ENCODE measurements at places on chromosomes 7 and 10. TPM values are rescaled to one million over a fixed set of nuclear protein-coding genes. Genes with fewer than 3 reads are reported as not detected.

DNA sequence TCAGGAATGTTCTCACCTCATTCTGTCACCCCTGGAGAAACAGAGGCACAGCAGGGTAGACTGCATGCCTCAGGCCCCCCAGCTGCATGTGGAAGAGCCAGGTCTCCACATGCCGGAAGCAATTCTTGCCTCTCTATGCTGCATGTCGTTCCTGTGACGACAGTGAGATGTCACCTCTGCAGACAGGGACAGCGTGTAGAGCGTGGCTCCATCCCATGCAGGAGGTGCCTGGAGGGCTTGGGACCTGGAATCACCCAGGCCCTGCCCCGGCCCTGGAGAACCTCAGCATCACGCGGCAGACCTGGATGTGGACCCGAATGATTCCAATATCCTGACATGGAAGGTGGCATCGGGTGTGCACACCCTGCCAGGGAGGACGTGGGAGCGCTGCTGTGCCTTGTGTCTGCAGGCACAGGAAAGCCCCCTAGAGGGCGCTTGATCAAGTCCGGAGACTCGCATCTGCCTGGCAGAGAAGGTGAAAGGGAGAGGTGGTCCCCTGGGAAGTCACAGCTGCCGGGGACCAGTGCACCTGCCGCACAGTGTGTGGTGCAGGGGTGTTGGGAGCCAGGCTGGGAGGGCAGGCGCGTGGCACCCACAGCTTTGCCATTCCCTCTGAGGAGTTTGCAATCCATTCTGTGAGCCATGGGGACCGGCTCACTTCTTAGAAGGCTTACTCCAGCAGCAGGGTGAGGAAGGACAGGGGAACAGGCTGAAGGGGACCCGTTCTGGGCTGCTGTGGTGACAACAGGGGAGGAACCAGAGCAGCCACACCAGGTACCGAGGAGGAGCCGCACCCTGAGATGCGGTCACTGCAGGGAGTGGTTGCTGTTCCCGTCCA, 45.3 kb upstream of the EN2 start:
- no peak overlapping the region for H3K4me3 ChIP-seq
- peaks cover 59% of the 10 kb centered on the region for H3K27me3 ChIP-seq
- peak; percentile 81 for DNase-seq
- H3K4me1 ChIP-seq = no peaks in the 10 kb centered on the region
- no peaks in the 10 kb centered on the region for H3K36me3 ChIP-seq

TMEM196 gene
- total RNA-seq = not detected

DNA sequence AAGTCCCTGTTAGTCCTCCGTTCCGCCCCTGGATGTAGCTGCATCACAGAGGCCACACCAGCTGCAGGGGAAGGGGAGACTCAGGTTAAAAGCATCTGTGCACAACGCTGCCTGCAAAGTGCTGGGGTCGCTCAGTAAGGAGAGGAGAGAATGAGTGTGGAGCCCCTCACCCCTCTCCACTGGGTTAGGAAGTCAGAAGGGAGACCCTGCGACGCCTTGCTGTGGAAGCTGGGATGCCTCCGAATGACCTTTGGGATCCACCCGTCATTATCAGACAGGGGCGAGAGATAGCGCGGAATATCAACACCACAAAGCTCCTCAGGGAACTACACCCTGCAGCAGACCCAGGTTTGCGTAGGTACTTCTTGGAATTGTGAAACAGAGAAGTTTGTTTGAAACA, 167.7 kb upstream of the SHH start:
- peak; percentile 46 for DNase-seq
- no peaks in the 10 kb centered on the region for H3K36me3 ChIP-seq
- H3K4me3 ChIP-seq = no peak overlapping the region
- no peaks in the 10 kb centered on the region for H3K4me1 ChIP-seq

- no peaks in the 10 kb centered on the region for H3K4me1 ChIP-seq
- H3K4me3 ChIP-seq = no peak overlapping the region
- H3K36me3 ChIP-seq = no peaks in the 10 kb centered on the region
- no peak for DNase-seq
- no peaks in the 10 kb centered on the region for H3K27me3 ChIP-seq
Observed at GRCh38 chr10:75866300-75866625, 434.8 kb downstream of the LRMDA start.

- no peak overlapping the region for H3K4me3 ChIP-seq
- no peaks in the 10 kb centered on the region for H3K36me3 ChIP-seq
- H3K27me3 ChIP-seq = no peaks in the 10 kb centered on the region
- peaks cover 4% of the 10 kb centered on the region for H3K4me1 ChIP-seq
- no peak for DNase-seq
Observed at GRCh38 chr10:95391581-95392216, 100.9 kb upstream of the PDLIM1 start.

DNA sequence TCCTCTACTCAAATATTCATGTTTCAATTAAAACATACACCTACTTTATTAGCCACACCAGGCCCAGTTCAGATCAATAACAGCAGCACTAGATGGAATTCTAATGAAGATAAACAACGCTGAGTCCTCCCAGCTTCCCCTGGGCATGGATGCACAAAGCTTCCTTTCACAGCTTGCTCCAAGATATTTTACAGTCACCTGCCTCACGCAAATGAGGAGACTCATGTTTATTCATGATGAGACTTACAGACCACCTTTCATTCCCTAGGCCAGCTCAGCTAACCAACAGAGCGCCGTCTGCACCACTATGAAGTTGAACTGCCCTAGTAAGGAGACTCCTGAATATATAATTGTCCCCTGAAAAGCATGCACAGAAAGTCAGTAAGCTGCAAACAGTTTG, 283.0 kb upstream of the AOAH start:
- no peaks in the 10 kb centered on the region for H3K36me3 ChIP-seq
- H3K27ac ChIP-seq = no peak overlapping the region
- no peak overlapping the region for H3K4me3 ChIP-seq
- no peaks in the 10 kb centered on the region for H3K4me1 ChIP-seq
- DNase-seq = no peak

RASA4 gene
- total RNA-seq = 53.5 TPM

ADCYAP1R1 gene
- total RNA-seq = 5.6 TPM

CPA4 gene
- total RNA-seq = 0.40 TPM

GRCh38 chr10:86372784-86373239, 6.2 kb upstream of the GRID1 start:
- no peak overlapping the region for H3K4me3 ChIP-seq
- H3K27me3 ChIP-seq = peaks cover 80% of the 10 kb centered on the region
- H3K36me3 ChIP-seq = no peaks in the 10 kb centered on the region

- peak overlapping the region; percentile 85 for H3K27ac ChIP-seq
- H3K27me3 ChIP-seq = no peaks in the 10 kb centered on the region
- no peaks in the 10 kb centered on the region for H3K36me3 ChIP-seq
- H3K4me1 ChIP-seq = peaks cover 62% of the 10 kb centered on the region
- DNase-seq = peak; percentile 95
Observed at GRCh38 chr7:36153571-36154097, 580 bp downstream of the EEPD1 start.

DNA sequence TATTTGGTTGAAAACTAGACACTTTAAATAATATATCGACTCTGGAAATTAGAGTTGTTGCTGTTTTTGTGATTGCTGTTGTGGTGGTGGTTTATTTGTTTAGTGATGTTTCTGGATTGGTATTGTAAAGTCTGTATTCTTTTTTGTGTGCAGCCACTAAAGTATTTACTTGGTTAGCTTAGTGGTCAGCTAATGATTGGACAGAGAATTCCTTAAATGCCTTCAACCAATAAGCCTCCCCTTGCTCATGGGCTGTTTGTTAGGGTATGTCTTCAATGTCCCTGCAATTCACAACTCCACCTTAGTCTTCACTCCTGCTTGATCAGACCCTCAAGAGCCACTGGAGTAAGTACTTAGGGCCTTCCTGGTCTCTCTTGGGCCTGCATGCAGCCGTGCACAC, 71.0 kb downstream of the PAXIP1 start:
- no peak for DNase-seq
- H3K27me3 ChIP-seq = no peaks in the 10 kb centered on the region
- no peak overlapping the region for H3K4me3 ChIP-seq
- no peak overlapping the region for H3K27ac ChIP-seq
- H3K4me1 ChIP-seq = peaks cover 19% of the 10 kb centered on the region
- peaks cover 6% of the 10 kb centered on the region for H3K36me3 ChIP-seq

DNA sequence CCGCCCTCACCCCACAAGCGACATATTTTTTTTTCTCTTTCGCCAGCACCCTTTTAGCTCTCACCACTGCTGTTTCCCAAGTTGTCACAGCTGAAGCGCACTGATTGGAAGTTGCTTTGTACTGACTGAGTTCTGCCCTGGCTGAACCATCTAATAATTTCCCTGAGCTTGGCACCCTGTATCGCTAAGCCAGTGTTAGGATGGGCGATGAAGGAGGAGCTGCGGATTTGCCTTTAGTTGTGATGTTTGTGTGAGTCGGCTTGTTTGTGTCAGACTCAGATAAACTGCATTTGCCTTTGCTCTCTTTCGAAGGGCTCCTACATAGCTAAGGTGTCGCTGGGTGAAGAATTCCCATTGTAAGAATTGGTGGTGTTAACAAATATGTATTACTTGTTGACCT, 1.3 kb upstream of the ATXN7L1 start:
- H3K27ac ChIP-seq = no peak overlapping the region
- no peak overlapping the region for H3K4me3 ChIP-seq
- H3K36me3 ChIP-seq = no peaks in the 10 kb centered on the region

CLDN3 gene
- not detected for total RNA-seq

DNA sequence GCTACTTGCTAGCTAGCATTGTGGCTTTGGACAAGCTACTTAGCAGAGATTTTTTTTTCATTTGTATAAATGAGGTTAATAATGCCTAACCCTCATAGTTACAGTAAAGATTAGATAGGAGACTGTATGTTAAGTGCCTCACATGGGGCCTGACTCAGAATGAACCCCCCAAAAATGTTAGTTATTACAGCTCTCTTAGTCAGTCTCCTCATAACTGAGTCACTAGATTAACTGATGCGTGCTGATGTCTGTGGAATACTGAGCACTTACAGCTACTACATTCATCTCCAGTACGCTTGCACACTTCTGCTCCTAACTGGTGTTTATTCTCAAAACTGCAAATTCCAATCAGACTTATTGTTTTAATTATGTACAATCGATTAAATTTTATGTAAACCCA, 315.3 kb downstream of the SNX13 start:
- DNase-seq = no peak
- H3K4me1 ChIP-seq = no peaks in the 10 kb centered on the region
- H3K4me3 ChIP-seq = no peak overlapping the region
- H3K27me3 ChIP-seq = no peaks in the 10 kb centered on the region

GRCh38 chr7:158024881-158025280, 562.7 kb downstream of the PTPRN2 start:
- no peak for DNase-seq
- no peak overlapping the region for H3K4me3 ChIP-seq
- H3K4me1 ChIP-seq = peaks cover 11% of the 10 kb centered on the region
- H3K36me3 ChIP-seq = no peaks in the 10 kb centered on the region
- no peak overlapping the region for H3K27ac ChIP-seq

GRCh38 chr10:133196936-133197758, 32.9 kb upstream of the UTF1 start:
- H3K27me3 ChIP-seq = no peaks in the 10 kb centered on the region
- H3K36me3 ChIP-seq = no peaks in the 10 kb centered on the region
- peak; percentile 41 for DNase-seq
- H3K27ac ChIP-seq = no peak overlapping the region
- H3K4me1 ChIP-seq = no peaks in the 10 kb centered on the region

FAM131B gene
- 0.82 TPM for total RNA-seq

DNA sequence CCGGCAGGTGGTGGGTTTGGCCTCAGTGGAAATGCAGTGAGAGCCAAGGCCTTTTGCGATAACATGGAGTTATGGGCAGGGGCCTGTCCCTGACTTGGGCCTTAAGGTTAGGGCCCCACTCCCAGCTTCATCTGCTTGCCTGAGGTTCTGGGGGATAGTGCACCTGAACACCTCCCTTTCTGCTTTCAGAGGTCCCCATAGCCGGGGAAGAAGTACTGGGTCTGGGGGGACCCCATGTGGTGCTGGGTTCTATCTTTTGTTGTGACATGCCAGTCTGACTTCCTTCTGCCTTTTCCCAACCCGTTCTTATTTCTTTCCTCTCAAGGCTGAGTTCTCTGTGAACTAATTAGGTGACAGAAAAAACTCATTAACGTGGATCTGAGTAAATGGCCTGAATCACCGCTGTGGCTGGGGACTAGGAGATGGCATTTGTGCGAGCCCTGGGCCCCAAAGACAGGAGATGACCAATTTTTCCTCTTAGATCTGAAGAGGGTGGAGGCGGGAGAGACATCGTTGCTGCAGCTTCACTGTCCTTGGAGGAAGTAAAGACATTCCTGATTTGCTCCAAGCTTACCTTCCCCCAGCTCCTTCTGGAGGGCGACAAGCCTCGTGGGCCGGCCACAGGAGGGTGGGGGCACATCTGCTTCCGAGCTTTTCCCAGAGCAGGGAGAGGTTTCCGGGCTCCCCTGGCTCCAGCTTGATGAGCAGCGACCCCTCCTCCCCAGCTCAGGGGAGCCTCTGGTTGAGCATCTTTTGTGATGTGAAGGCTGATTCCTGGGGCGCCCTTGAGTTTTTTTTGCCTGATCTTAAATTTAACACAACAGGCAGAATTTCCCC, 2.0 kb downstream of the AGAP3 start:
- peak overlapping the region; percentile 81 for H3K4me3 ChIP-seq
- H3K4me1 ChIP-seq = peaks cover 71% of the 10 kb centered on the region
- peak overlapping the region; percentile 88 for H3K27ac ChIP-seq
- no peaks in the 10 kb centered on the region for H3K36me3 ChIP-seq
- no peak for DNase-seq

- H3K27me3 ChIP-seq = no peaks in the 10 kb centered on the region
- peaks cover 13% of the 10 kb centered on the region for H3K36me3 ChIP-seq
- H3K27ac ChIP-seq = no peak overlapping the region
- H3K4me3 ChIP-seq = no peak overlapping the region
- H3K4me1 ChIP-seq = peaks cover 13% of the 10 kb centered on the region
- DNase-seq = no peak
Observed at GRCh38 chr7:19701471-19701870, 7.4 kb downstream of the POLR1F start.

DNA sequence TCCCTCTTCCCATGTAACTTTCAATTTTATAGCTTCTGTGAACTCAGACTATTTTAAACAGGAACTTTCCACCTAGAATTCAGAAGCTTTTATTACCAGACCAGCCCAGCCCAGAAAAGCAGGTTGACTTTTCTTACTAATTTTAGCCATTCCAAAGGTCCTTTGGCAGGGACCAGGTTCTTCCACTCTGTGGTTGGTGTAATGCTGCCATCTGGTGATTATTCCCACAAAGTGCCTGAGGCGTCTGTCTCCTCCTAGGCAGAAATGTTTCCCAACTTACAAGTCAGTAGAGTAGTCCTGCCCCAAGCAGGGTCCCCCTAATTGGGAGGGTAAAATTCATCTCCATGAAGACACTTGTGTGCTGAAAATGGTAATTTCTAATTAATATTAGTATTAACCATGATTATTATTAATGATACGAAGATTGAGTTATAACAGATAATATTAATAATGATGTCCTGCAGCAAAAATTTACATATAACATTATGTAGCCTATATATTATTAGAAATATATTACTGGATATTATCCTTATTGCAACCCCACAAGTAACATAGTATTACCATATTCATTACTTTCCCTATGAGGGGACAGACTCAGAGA, 53.0 kb upstream of the PPP1R17 start:
- DNase-seq = no peak
- no peak overlapping the region for H3K4me3 ChIP-seq
- H3K4me1 ChIP-seq = no peaks in the 10 kb centered on the region
- H3K27ac ChIP-seq = no peak overlapping the region
